ENCODE measurements at places on chromosomes 3 and 15. TPM values are rescaled to one million over a fixed set of nuclear protein-coding genes. Genes with fewer than 3 reads are reported as not detected.

DNA sequence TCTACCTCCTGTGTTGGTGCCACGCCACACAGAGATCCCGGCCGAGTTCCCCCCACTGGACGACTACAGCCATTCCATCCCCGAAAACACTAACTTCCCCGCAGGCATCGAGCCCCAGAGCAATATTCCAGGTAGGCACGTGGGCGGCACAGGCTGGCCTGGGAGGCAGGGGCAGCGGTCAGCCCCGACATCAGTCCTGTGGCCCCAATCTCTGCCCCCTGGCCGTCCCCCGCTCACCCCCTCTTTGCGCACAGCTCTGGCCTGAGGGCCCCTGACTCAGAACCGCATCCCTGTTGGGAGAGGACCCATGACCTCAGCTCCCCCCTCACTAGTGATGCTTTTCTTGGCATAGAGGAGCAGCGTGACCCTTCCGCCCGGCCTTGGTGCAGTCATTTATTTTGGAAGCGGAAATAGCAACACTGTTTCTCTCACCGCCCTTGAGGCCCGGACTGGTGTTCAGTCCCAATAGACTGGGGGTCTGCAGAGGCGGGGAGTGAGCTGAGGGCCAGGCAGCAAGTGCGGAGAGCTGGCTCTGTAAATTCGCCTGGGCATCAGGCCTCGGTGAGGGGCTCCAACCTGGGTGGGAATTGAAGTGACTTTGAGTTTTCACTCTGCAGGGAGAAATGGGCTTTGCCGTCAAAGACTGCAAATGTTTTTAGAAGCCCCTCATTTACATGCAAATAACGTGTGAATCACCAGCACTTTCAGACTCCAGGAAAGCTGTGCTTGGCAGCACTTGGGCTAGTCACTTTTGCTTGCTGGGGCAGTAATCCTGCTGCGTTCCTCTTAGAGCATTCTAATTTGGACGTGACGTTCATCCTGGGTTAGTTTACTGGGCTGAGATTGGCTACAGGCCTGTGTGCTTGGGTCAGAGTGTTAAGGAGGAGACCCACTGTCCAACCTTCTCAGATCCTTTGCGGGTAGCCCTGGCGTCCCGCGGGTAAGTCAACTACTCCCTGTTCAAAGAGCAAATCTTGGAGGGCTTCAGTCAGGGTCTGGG is 88.9 kb downstream of the AAGAB start:
- no peak for DNase-seq

DNA sequence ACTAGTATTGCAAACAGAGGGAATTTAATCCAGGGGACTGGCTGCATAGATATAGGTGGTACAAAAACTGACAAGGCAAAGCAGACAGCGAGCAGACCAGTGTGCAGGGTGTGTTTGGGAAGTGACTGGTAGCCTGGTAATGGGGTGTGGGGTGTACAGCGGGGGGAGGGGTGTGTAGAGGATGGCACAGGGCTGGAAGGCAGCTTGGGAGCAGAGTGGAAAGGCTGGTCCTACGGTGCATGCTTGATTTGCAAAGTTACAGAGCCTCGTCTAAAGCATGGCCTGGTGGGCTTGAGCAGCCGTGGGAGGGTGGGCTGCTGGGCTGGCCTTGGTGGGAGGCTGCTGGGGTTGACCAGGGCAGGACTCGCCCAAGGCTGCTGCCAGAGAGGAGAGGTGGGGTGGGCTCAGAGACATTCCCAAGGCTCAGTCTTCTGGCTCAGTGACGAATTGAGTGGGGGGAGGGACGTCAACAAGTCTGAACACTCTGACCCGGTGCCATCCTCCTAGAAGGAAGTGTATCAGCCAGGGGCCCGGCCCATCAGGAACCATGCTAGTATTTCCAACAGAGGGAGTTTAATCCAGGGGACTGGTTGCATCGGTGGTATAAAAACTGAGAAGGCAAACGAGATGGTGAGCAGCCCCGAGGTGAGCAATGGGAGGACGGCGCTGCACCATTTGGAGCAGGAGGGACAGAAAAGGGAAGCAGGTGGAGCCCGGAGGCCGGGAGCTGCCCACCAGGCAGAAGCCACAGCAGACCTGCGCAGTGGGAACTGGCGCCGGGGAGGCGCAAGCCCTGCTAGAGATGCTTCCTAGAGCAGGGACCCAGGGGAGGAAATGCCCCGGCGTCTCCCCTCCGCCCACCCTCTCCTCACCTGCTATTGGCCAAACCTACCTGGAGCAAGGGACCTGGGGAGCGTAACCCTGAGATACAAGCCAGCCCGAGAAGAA is 29.2 kb downstream of the CPN2 start:
- DNase-seq, result no peak

- DNase-seq, result no peak
These were observed 312.3 kb downstream of the WDR72 start for GRCh38 chr15:53447053-53447574.

GRCh38 chr3:86989006-86989405 is 1.9 kb downstream of the VGLL3 start:
- DNase-seq, result no peak

The LNP1 gene
- 3.2 TPM for total RNA-seq

The ZNF660 gene
- 0.50 TPM for total RNA-seq

- no peak for DNase-seq
These were observed 7.4 kb downstream of the CCDC174 start for GRCh38 chr3:14658978-14659377.

GRCh38 chr3:71149959-71150954 is 433.3 kb downstream of the FOXP1 start:
- no peak for DNase-seq

DNA sequence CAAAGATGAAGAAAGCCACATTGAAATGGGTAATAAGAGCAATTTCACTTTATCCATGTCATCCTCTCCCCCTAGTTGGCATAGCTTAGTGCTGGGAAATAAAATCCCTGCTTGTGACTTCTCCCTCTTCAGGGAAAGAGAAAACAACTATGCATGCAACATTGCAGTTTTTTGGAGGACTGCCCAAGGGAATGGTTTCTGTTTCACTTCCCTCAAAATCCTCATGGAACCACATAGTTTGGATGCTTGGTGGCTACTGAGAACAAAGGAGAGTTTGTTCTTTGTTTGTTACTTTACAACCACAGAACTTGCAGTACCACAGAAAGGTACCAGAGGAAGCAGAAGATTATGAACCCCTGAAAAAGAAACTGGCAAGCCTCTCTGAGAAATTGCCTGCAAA is 384.6 kb upstream of the RORA start:
- DNase-seq, result no peak

DNA sequence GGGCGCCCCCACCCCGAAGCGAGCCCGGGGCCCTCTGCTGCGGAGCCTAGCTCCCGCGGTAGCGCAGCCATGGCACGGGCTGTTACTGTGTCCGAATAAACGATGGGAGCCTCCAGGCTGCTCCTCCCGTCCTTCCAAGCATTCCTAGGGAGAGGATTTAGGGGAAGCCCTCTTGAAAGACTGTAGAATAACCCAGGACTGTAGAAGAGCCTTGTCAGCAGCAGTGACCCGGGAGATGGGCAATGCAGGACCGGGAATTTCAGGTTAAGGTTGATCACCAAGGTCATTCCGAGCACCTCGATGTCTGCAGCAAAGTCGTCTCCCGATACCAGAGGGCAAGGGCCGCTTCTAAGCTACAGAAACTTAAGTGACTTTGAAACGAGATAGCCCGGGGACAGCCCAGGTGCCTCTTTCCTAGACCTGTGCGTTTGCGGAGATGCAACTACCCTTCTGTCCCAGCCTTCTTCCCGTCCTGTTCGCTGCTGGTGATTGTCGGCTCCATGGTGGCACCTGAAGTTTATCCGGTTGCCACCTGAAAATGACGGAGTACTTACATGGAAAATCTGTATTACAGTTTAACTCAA is 753 bp upstream of the MYO5A start:
- DNase-seq, result peak; percentile 30

The APBA2 gene
- 9.1 TPM for total RNA-seq

The STAB1 gene
- total RNA-seq, result 0.12 TPM

The LYSMD4 gene
- 9.7 TPM for total RNA-seq

DNA sequence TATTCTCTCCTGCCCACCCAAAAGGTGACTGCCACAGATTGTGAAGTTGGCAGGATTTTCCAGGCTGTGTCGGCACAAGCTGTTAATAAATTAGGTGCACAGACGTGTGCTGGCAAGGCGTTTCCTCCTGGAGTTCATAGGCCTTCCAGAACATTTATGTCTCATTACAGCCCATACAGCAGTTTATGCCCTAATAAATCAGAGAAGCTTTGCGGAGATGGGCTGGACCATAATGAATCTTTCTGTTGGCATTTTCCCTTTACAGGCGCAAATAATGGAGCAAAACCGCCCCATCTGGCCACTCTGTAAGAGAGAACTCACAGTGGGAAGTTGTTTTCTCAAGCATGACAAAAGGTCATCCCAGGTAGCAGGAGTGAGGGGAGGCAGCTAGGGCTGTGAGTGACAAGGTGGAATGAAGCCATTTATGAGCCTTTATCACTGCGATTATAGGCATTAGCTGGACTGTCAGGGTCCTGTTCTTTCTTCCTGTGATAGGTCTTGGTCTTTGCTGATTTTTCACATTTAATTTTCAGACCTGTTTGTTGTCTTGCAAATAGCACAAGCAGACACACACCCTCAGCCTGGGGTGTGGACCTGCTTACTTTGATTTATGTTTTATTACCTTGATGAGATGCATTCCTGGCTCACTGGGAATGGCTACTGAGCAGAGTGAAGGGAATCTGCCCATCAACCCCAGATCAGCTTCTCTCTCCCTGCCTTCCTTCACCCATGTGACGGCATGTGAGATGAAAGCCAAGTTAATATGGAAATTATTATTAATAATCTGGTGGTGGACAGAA is 257.5 kb downstream of the LRTM1 start:
- DNase-seq, result no peak

The CPLX3 gene
- total RNA-seq, result 0.17 TPM

The PAK6 gene
- total RNA-seq, result 1.2 TPM

The PROK2 gene
- total RNA-seq, result 0.24 TPM

- DNase-seq, result no peak
These were observed 47.9 kb upstream of the CCDC80 start for GRCh38 chr3:112688819-112689218.

DNA sequence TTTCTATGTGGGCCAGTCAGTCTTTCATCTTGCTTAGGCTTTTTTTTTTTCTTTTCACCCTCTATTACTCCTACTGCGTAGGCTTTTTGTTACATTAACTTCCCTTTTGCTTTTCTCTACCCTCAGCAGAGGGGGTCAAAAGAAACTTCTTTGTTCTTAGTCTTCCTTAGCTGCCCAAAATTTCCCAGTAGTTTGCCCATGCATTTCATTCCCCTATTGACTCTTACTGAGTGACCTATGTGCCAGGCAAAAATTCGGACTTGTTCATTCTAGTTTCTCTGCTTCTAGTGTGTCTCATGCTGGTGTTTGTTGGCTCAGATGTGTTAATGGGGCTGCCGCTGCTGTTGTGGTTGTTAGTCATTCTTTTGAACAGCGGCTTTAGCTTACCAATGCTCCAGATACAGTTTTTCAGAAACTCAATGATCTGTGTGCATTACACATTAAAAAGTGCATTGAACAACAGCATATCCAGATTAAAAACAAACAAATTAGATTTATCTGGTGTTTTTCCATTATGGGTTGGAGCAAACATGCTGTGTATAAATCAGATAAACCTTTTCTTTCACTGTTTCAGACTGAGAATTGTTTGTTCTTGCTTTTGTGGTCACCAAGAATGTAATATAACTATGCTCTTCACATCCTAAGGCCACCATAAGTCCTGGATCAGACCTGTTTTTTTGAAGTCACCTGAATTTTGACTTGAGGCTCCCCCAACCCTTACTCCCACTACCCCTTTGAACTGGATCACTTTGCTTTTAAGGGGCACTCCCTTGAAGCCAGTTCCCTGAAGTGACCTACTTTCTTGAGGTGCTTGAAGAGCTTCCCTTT is 43.1 kb downstream of the PDE8A start:
- peak; percentile 13 for DNase-seq

DNA sequence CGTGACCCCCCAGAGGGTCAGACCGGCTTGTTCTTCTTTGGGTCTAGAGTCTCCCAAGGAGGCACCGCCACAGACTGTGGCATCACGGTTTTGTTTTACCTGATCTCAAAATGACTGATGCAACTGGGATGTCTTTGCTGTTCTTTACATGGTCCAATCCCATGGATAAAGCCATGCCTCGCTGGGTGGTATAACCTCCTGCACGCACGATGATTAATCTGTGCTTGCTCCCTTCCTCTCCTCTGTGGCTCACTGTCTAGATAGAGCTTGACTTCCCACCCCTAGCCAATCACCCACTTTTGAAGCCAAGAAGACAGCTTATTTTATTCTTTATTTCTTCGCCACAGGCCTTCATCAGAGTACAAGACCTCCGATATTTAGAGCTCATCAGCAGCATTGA is 36.6 kb upstream of the RHO start:
- no peak for DNase-seq

DNA sequence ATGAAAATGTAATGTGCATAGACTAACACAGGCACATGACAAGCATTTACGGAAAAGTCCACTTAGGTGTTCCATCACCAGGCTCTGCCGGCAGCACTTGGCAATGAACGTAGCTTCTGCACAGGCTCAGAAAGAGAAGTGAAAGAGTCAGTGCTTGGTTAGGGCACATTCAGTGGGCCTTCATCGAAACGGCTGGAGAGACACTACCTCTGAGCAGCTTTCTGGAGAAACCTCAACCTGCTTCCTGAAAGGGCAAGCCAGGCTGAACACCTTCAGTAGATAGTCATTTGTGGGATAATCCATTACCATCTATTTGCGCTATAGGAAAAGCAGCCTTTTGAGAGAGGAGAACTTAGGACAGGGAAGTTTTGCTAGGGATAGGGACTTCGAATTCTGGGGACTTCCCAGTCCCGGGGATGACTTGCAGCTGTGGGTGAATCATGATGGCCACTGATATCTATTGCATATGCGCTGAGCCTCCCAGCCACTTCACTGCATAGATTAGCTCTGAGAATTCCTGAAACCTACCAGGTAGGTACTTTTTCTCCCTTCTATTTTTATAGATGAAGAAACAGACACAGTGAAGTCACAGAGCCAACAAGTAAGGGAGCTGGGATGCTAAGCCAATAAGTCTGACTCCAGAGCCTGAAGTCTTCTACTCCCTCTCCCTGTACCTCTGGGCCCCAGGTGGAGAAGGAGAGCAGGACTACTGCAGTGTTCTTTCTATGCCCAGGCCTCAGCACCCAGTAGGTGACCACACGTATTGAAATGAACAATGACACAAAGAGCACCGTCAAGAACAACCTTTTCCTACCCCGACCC is 4.2 kb upstream of the SH2D7 start:
- DNase-seq, result no peak

DNA sequence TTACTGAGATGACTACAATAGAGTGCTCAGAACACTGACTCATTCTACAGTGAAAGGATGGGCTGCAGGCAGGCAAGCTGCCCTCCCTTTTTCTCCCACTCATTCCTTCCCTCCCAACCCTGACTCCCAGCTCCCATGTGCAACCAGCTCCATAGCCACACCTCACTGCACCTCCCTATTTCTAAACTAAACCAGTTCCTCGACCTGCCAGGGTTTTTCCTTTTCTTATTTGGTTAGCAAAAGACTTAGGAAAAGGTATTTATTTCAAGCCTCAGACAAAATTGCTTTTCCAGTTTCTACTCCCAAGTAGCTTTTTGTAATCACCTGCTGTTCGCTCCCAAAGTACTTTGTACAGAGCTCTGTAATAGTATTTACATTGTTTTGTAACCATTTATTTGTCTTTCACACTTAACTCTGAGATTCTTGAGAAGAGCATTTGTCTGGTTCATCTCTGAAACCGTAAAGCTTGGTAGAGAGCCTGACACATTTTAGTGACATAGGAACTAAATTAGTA is 2.2 kb downstream of the AADAC start:
- DNase-seq, result no peak
